ENCODE measurements at places on chromosomes 2 and 18.

DNA sequence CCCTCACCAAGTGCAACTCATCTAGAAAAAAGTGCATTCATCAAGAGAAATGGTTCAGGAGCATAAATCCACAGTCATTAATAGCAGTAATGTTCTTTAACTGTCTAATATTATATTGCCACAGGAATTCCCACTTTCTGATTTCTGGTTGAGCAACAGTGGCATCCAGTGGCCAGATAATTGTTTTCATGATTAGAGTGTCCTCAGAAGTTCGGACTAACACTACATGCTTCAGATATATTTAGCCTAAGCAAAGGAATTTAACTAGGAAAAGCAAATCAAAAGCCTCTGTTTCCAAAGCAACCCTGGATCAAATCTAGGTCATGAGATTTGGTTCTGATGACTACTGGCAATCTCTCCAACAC is 9.8 kb upstream of the ERBB4 start:
- DNase-seq: peak; percentile 21

DNA sequence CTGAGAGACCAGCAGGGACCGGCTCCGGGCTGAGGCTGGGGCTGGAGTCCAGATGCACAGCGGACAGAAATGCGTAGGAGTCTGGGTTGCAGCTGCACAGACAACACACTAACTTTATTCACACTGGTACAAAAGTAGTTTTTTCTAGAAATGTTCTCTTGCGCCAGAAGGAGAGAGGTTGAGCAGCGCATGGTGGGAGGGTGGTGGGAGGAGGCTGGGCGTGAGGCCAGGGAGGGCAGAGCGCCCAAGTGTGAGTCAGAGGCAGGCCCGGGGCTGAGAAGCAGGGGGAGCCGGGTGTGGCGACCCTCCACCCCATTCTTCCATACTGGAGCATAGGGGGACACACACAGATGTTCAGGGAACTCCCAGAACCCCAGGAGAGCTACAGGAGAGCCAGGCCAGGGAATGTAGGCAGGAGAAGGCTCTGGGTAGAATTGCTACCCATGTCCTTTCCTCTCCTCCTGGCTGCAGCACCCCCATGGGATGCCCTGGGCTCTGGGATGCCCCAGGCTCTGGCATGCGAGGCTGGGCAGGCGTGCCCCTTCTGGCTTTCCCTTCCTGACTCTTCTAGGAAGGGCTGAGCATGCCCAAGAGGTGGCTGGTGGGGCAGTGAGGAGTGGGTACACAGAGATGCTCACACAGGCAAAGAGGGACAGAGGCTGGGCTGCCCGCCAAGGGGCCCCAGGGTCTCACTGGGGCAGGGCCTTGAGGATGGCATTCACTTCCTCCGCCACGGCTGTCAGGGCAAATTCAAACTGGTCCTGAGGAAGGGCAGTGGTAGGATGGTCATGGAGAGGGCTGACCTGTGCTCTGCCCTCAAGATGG is 10.6 kb downstream of the DNAJB2 start:
- no peak for DNase-seq

GRCh38 chr2:36967236-36967876 is 1.0 kb upstream of the STRN start:
- DNase-seq: peak; percentile 23

DNA sequence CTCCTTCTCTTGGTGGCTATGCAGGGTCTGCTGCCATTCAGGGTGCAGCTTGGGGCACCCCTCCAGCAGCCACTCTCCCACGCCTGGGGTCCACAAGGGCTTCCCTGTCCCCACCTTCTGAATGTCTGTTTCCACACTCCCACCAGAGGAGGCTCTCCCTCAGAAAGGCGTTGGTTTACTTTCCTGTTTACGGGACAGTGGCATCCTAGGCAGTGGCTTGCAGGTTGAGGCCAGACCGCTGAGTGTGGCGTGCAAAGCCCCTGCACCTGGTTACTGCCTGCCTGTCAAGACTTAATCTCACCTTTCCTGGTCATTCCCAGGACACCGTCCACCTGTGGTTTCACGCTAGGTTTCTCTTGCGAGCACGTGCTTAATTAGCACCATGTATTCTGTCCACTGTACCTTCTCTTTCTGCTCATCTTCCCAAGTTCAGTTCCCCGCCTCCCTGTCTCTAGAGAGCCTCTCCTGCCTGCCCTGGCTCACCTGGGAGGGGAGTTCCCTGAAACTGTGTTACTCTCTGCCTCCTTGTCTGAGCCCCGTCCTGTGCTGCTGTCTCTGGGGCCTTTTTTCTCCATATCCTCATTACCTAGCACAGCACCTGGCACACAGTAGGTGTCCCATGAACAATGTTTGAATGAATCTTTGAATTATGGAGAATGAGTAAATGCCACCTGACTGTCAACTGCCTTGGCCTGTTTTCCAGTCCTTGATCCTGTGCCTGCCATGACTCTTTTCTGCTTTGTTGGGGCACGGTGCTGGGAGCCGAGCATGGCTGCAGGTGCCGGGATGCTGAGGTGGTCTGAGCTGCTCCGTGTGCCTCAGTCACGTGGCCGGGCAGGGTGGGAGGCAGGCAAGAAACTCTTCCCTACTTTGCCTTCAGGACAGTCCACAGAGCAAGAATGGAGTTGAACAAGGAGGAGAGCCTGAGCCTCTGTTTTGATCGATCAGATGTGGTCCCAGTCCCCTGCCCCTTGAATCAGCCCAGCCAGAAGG is 56.4 kb downstream of the ARHGEF4 start:
- no peak for DNase-seq

GRCh38 chr2:36287363-36288275 is 68.0 kb upstream of the CRIM1 start:
- no peak for DNase-seq

DNA sequence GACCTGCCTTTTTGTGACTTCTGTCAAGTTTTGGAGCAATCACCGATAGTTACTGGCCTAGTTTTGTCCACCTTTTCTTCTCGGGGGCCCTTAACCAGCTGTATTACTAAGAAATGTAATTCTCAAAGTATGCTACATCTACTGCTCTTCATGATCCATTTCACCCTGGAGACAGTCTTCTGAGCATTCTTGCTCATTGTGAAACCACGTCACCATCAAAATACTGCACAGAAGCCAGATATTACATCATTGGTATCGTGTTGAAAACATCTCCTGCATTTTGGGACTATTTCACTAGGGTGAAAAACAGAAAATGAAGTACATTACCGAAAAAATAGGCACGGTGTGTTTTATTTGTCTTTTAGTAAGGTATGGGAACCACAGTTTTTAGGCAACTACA is 11.7 kb downstream of the LYPD6B start:
- DNase-seq: no peak

Data from pancreas (tissue), 10 donors.